Uterine smooth muscle cell (primary cell): ENCODE measurements at places on chromosomes 5 and 9. TPM values are rescaled to one million over a fixed set of nuclear protein-coding genes. Genes with fewer than 3 reads are reported as not detected.

The QSOX2 gene
- 17.7 and 19.0 TPM in 2 replicates for total RNA-seq

The DBH gene
- not detected in 2 replicates for total RNA-seq

The SYNPO gene
- 0.50 and 0.89 TPM in 2 replicates for total RNA-seq

The UBE2QL1 gene
- total RNA-seq = 0.11 and 0.37 TPM in 2 replicates

The TPD52L3 gene
- not detected in 2 replicates for total RNA-seq

The STC2 gene
- total RNA-seq = 120 and 287 TPM in 2 replicates

The OR1N2 gene
- 0.50 TPM in 1 of 2 replicates, not detected in the other for total RNA-seq

The IFNA2 gene
- not detected in 2 replicates for total RNA-seq

The SLC46A2 gene
- not detected in 2 replicates for total RNA-seq

The SPINK4 gene
- not detected in 2 replicates for total RNA-seq

The FOXD1 gene
- total RNA-seq = 3.2 and 3.5 TPM in 2 replicates

The OR1J2 gene
- total RNA-seq = not detected in 2 replicates

The NR5A1 gene
- total RNA-seq = not detected in 2 replicates

The TMEM171 gene
- total RNA-seq = 0.62 and 3.0 TPM in 2 replicates

The IFNA13 gene
- total RNA-seq = not detected in 2 replicates

The FCN2 gene
- not detected in 2 replicates for total RNA-seq

The SHC3 gene
- total RNA-seq = 10.2 and 25.5 TPM in 2 replicates

The GLRA1 gene
- not detected in 2 replicates for total RNA-seq

The SH3TC2 gene
- total RNA-seq = 1.5 and 4.8 TPM in 2 replicates

The ITGA2 gene
- 40.7 and 122 TPM in 2 replicates for total RNA-seq

The GCNT4 gene
- 1.4 TPM in 2 replicates for total RNA-seq

The C9orf85 gene
- total RNA-seq = 11.6 and 17.4 TPM in 2 replicates

The PPP1R2B gene
- total RNA-seq = 0.11 and 0.12 TPM in 2 replicates

The NRARP gene
- 0.11 and 0.12 TPM in 2 replicates for total RNA-seq

The TMC1 gene
- total RNA-seq = 0.62 and 2.1 TPM in 2 replicates

The HNRNPK gene
- total RNA-seq = 444 and 756 TPM in 2 replicates

The ALDH1A1 gene
- 69.4 and 232 TPM in 2 replicates for total RNA-seq

The CACNA1B gene
- 0.11 and 0.12 TPM in 2 replicates for total RNA-seq

The NTRK2 gene
- 0.33 and 1.9 TPM in 2 replicates for total RNA-seq

The OR5C1 gene
- total RNA-seq = not detected in 2 replicates

The EGFLAM gene
- 0.75 and 1.1 TPM in 2 replicates for total RNA-seq

The SLCO6A1 gene
- total RNA-seq = not detected in 2 replicates

The STK32A gene
- total RNA-seq = 0.22 and 1.2 TPM in 2 replicates

The OR1Q1 gene
- not detected in 2 replicates for total RNA-seq

The DNAJB5 gene
- total RNA-seq = 17.6 and 21.1 TPM in 2 replicates

The ADAMTS2 gene
- 31.4 and 52.6 TPM in 2 replicates for total RNA-seq

The GCNT1 gene
- 19.6 and 24.5 TPM in 2 replicates for total RNA-seq

The TLN1 gene
- total RNA-seq = 584 and 593 TPM in 2 replicates

The PTCH1 gene
- 1.6 and 3.4 TPM in 2 replicates for total RNA-seq

The TAF11L5 gene
- not detected in 2 replicates for total RNA-seq

The OR13C5 gene
- not detected in 2 replicates for total RNA-seq

The SNCB gene
- total RNA-seq = 0.37 and 2.8 TPM in 2 replicates

The GPR21 gene
- total RNA-seq = 1.4 and 1.5 TPM in 2 replicates
